Neural progenitor cell (in vitro differentiated cells): ENCODE measurements at places on chromosomes 6 and 20. TPM values are rescaled to one million over a fixed set of nuclear protein-coding genes. Genes with fewer than 3 reads are reported as not detected.

BNIP5 gene
- not detected in 2 replicates for total RNA-seq

MEP1A gene
- total RNA-seq = not detected in 2 replicates

TSHZ2 gene
- 1.8 and 3.9 TPM in 2 replicates for total RNA-seq

CLPSL1 gene
- not detected in 2 replicates for total RNA-seq

ASF1A gene
- 33.4 and 54.8 TPM in 2 replicates for total RNA-seq

PNPLA1 gene
- not detected in 2 replicates for total RNA-seq

SLC22A3 gene
- total RNA-seq = 0.06 and 0.07 TPM in 2 replicates

OR12D3 gene
- not detected in 2 replicates for total RNA-seq

C6orf163 gene
- 2.6 and 3.1 TPM in 2 replicates for total RNA-seq
